ENCODE measurements at places on chromosomes 12 and 14.

- no peak for DNase-seq
Measured at GRCh38 chr12:75666939-75667334, 155.5 kb upstream of the KRR1 start.

- DNase-seq, result no peak
Measured at GRCh38 chr12:92478692-92479091, 224.1 kb upstream of the PLEKHG7 start.

- DNase-seq, result no peak
Measured at GRCh38 chr12:2118061-2118460, 65.3 kb downstream of the CACNA1C start.

DNA sequence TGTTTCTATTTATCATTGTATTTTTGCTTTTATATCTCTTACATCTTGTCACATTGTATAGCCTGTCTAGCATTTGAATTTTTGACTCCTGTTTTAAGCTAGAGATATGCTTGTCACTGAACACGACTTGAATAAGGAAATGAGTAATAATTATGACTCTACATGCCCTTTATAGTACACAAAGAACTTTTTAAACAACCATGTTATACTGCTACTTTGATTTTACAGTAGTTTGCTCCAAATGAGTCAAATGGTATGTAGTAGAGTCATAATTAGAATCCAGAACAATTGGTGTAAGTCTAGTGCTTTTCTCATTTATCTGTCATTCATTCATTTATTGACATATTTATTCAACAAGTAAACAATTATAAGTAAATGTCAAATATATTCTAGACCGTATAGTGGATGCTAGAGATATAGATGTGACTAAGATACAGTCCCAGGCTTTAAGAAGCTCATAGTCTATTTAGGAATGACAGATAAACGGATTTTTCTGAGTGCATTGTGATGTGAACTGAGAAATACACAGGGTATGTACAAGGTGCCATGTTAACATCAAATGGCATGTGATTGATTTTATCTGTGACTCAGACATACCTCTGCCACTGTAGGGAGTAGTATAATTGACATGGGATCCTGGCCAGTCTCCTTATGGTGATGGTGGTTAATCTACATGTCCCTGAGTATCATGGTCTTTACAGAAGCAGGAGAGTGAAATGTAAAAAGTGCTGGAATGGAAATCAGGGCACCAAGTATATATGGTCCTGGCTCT lies 799.7 kb downstream of the DIO2 start:
- no peak for DNase-seq

All from right forelimb (tissue), 1 donor.